ENCODE measurements at places on chromosomes 6 and 20.

DNA sequence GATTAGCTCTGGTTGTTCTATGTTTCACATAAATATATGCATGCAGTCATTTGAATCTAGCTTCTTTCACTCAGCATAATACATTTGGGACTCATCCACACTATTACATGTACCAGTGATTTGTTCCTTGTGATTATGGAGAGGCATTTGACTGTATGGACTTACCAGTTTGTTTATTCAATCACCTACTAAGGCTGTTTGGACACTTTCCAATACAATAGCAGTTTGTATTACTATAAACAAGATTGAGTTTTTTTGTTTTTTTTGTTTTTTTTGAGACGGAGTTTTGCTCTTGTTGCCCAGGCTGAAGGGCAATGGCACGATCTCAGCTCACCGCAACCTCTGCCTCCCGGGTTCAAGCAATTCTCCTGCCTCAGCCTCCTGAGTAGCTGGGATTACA is 109.8 kb upstream of the DST start:
- no peak for DNase-seq

DNA sequence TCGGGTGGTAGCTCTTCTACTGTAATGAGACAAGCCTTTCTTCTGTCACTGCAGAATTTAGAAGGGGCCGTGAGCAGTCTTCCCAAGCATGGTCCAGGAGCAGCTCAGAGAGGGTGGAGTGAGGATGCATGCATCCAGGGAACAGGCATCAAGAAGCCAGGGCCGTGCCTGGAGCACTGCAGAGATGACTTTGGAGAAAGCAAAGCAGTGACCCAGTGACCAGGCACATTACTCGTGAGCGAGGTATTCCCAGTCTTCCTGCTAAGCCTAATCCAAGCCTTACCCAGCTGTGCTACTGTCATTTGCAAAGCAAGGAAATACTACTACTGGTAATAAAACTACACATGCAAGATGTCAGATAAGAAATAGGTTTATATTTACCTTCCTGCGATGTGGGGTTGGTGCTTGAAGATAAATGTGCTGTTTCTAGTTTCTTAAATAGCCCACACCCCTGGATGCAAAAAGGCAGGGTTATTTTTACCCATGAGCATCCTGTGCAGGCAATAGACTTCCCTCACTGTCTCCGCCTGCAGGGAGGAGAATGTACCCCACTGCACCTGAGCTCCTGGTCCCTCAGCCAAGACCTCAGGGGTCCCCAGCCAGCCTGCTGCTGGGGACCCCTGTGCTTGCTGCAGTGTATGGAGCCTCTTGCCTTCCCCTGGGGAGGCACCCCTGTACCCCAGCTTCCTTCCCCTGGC is 62.9 kb downstream of the SSR1 start:
- peak; percentile 53 for DNase-seq

DNA sequence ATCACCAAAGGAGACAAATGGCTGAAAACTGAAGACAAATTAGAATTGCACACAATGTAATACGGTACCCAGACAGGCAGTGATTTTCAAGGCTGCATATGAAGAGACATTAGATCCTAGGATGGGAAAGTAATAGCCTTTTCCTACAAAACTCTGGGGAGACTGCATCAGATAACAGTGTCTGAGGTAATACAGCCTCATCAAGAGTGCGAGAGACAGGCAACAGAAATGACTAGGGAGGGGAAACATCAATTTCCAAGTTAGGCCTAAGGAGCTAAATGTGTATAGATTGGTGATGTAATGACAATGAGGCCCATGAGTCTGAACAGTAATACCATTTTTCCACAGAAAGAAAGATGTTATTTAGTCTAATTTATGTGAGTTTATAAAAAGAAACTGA is 200.3 kb downstream of the HTR1B start:
- no peak for DNase-seq

GRCh38 chr6:89011436-89011835 is 48.0 kb upstream of the RNGTT start:
- DNase-seq, result no peak

DNA sequence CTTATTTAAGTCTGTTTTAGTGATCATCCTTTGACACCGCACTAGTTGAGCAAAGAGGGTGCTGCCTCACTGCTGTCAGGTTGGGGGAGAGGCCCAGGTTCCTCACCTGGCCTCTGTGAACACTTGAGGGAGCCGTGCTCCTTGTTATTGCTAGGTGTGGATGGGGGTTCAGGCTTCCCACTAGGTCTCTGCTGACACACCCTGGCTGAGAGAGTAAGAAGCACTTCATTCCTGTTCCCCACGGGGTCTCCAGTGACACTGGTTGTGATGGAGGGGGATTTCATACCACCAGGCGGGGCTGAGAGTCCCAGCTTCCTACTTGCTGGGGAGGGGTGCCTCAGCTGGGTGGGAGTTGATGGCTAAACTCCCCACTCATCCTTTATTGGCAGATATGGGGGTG is 11.1 kb upstream of the NOTCH4 start:
- no peak for DNase-seq

GRCh38 chr6:42038163-42038562 is 12.2 kb upstream of the TAF8 start:
- DNase-seq, result no peak

DNA sequence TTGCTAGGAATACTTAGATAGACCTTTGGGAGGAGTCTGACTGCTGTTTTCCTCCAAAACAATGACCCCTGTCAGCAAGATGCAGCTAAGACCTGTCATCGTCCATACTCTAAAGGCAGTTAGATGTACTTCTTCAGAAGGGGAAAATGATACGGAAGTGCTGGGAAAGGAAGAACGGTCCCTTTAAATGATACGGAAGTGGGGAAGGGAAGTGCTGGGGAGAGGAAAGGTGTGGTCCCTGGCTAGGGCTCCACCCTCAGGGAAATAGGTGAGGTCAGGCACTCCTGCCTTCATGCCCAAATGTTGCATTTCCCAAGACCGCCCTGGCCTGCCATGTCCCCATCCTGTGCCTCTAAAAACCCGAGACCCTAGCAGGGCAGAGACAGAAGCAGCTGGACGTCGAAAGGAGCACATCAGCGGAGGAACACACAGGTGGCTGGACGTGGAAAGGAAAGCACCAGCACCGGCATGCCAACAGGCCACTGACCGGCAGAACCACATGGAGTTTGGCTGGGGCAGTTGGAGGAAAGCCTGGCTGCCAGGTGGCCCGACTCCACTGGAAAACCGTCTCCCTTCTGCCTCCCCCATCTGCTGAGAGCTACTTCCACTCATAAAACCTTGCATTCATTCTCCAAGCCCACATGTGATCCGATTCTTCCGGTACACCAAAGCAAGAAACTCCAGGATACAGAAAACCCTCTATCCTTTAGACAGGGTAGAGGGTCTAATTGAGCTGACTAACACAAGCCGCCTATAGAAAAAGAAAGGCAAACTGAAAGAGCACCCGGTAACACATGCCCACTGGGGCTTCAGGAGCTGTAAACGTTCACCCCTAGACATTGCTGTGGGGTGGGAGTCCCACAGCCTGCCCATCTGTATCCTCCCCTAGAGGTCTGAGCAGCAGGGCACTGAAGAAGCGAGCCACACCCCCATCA is 94.6 kb downstream of the FAXC start:
- no peak for DNase-seq

- peak; percentile 37 for DNase-seq
Observed at GRCh38 chr6:151502499-151502898, 8.7 kb downstream of the CCDC170 start.

GRCh38 chr6:136405420-136406029 is 115.9 kb upstream of the BCLAF1 start:
- DNase-seq, result no peak

DNA sequence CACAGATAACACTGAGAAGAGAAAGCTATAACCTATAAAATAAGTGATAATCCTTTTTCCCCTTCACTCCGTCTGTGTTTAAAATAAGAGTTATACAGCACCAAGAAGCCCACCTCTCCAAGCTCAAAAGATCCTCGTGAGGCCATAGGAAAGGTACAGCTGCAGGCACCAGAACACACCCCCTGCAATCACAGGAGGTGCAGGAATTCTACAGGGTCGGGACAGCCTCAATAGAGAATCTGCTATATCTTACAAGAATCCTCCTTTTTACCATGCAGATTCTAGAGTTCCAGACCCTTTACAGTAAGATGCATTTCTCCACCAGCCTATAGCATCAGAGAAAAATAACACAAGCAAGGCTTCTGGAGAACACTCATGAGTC is 5.0 kb upstream of the ADGRF1 start:
- DNase-seq, result no peak

- DNase-seq, result peak; percentile 17
Observed at GRCh38 chr6:145309842-145310535, 425.3 kb downstream of the EPM2A start.

- DNase-seq, result peak; percentile 59
Observed at GRCh38 chr20:47334022-47334551, 22.4 kb downstream of the ZMYND8 start.

DNA sequence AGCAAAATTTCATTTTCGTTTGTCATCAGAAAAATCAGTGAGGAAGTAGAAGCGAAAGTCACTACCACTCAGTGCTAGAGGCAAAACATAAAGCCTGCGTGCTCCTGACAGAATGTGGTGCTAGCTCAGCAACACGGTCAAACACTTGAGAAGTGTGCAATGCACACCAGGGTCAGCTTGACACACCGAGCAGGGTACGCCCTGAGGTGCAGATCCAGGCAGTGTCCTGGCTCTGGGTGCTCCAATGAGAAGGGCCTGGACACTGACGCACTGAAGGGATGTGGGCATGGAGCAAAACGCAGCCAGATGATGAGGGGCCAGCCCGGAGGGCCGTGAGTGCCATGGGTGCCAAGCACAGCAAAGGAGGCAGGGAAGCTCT is 5.9 kb downstream of the RNASET2 start:
- no peak for DNase-seq

GRCh38 chr20:63740627-63741353 is 1.2 kb downstream of the SLC2A4RG start:
- DNase-seq, result peak; percentile 97

DNA sequence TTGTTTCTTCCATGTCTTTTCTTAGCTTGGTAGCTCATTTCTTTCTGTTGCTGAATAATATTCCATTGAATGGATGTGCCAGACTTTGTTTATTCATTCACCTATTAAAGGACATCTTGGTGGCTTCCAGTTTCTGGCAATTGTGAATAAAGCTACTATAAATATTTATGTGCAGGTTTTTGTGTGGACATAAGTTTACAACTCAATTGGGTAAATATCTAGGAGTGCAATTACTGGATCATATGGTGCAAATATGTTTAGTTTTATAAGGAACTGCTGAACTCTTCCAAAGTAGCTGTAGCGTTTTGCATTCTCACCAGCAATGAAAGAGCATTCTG is 16.8 kb upstream of the SDCBP2 start:
- no peak for DNase-seq

DNA sequence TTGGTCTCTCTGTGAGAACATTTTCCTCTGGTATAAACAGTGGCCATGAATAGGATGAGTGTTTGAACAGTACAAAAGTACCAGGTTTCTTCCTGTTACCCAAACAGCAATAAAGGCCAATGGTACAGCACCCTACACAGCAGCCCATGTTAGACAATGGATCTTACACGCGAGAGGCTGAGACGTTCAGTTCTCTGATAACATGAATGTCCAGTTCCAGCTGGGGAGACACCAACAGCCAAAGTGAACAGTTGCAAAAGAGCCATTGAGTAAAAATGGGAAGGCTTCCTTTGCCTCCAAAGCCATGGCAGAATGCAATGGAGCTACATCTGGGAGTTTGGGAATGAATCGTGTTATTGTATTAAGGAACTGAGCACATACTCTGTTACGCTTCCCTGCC is 246.8 kb upstream of the SGK1 start:
- no peak for DNase-seq

GRCh38 chr6:119024111-119024510 is 54.4 kb downstream of the FAM184A start:
- DNase-seq, result no peak

DNA sequence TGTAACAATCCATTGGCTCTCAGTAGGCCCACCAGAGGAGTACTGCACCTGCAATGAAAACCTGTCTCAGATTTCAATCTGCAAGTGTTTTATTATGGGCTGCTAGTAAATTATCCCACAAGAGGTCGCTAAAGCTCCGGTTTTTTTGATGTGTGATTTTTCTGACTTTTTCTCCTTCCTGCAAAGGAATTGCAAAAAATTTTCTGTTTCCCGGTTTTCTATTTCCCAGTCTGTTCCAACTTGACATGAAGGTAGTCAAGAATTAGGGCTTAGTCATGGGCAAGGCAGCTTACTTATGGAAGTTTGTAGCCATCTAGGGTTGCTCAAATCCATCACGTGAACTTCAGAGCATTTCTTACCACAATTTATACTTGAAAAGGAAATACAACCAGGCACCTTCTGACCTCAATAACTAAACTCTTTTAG is 38.5 kb upstream of the AHI1 start:
- peak; percentile 40 for DNase-seq

DNA sequence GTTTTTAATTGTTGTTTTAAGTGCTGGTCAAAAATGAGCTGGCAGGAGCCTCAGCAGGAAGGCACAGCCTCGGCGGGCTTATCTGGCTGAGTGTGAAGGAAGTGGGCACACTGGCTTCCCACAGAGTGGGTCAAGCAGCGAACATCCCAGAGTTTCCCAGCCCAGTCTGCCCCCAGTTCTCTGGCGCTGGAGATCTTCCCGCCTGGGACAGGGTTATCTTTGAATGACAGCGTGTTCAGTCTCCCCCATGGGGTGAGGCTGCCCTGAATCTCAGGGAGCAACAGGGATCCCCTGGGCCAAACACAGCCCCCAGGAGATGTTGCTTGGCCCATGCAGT is 122.2 kb upstream of the PTPN1 start:
- DNase-seq, result no peak

DNA sequence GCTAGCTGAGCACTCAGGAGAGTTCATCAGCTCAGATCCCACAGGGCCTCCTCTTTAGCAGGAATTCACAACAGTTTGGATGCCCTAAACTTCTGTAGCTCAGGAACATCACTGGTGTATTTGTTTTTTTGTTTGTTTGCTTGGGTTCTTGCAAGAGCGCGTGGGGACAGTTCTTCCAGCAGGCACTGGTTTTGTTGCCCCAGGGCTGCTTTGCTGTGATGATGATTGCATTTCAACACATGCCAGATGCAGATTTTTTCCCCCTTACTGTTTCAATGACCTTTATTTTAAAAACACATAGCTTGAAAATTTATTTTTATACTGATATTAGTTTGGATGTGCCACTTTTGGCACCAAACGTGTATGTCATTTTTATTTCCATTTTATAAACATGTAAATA is 77.1 kb downstream of the DHX35 start:
- DNase-seq, result no peak

DNA sequence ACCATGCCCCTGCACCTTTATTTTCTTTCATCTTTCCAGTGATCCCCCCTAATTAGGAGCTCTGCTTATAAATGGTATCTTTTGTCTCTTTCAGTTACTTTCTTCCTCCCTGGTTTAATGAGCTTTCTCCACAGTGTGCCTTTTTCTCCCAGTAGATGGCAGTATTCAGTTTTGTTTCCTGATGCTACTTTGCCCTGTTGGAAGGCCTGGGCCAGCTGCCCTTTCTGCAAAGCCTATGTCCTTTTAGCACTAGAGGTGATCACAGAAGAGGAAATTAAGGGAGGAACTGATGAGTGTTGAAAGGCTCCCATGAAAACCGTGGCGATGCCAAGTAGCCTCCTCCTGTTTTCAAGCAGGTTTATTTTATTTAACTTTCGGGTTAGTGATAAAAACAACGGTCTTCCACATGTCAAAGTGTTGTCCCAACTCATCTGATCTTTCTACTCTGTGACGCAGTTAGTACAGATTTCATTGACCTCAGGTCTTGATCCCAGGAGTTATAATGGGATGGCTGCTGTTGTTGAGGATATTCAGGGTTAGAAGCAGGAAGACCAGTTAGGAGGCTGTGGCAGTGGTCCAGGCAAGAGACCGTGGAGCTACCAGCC is 184.2 kb upstream of the BMP2 start:
- peak; percentile 57 for DNase-seq

All from AG08396 (cell line).